ENCODE measurements at places on chromosomes 2 and 18.

DNA sequence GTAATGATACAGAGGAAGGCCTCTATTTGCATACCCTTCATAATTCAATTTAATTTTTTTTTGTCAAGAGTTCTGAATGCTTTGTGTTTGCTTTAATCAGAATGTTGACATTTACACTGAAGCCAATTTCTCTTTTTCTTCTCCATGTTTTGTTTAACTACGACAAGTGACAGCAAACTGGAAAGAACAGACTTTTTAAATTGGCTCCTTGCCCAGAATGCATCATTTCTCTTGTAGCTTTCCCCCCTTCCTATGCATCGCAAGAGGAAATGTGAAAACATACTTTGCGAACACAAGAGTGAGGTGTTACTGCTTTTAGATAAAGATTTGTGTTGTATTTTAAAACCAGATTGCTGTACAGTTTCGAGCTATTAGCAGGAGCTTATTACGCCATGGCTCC lies 955.2 kb upstream of the CELF4 start:
- no peak for DNase-seq

GRCh38 chr2:161045726-161046125 lies 114.5 kb upstream of the TANK start:
- DNase-seq: no peak

GRCh38 chr2:11778923-11779757 lies 32.7 kb downstream of the LPIN1 start:
- DNase-seq: peak; percentile 82

GRCh38 chr2:131542438-131543384 lies 15.0 kb downstream of the CCDC74A start:
- DNase-seq: no peak

GRCh38 chr2:119414894-119415293 lies 16.8 kb upstream of the TMEM37 start:
- DNase-seq: no peak

- no peak for DNase-seq
Observed at GRCh38 chr2:56326346-56326741, 142.6 kb downstream of the CCDC85A start.

DNA sequence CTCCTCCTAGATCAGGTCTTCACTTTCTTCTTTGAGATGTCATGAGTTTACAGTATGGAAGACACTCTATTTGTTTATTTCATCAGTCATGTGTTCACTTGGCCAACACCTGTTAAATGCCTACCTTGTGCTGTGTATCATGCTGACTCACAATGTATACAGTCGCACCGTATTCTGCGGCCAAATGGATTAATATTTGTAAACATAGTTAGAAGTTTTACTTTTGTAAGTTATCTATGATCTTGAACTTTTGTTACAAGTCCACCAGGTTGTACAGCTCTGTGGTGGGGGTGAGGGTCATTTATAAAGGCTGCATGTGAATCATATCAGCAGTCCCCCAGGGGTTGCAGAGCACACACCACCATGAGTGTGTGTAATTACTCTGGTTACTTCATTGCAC lies 408.7 kb upstream of the NRP2 start:
- peak; percentile 14 for DNase-seq

- DNase-seq: no peak
Observed at GRCh38 chr2:46845542-46846486, 69.8 kb downstream of the MCFD2 start.

- no peak for DNase-seq
Observed at GRCh38 chr18:13930964-13931363, 15.6 kb upstream of the MC2R start.

DNA sequence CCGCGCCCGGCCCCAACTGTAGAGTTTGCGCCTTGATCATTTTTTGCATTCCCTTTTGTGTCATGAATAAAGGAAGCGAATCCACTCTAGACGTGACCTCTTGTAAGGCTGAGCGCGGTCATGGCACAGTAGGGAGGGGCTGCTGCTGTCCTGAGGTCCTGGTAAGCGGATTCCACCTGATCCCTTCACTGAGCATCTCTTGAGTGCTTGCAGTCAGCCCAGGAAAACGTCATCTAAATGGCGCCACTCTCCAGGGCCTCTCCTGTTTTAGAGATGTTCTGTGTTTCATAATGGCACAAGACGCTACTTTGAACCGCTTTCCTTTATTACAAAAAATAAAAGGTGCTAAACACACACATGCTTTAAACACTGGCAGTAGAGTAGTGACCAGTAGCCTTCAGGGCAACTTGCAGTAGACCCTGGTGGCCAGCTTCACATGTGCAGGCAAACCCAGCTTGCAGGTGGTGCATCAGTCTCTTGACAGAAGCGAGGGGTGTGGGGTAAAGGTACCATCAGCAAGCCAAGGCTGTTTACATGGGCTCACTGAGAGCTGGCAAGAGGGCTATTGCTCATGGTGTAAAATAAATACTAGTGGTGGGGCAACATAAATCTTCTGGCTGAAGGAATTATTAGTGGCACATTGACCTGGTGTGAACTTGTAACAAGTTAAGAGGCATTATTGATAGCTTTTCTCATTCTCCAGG lies 43.0 kb upstream of the ACKR3 start:
- DNase-seq: no peak

GRCh38 chr2:168169097-168169745 lies 78.2 kb downstream of the STK39 start:
- no peak for DNase-seq

DNA sequence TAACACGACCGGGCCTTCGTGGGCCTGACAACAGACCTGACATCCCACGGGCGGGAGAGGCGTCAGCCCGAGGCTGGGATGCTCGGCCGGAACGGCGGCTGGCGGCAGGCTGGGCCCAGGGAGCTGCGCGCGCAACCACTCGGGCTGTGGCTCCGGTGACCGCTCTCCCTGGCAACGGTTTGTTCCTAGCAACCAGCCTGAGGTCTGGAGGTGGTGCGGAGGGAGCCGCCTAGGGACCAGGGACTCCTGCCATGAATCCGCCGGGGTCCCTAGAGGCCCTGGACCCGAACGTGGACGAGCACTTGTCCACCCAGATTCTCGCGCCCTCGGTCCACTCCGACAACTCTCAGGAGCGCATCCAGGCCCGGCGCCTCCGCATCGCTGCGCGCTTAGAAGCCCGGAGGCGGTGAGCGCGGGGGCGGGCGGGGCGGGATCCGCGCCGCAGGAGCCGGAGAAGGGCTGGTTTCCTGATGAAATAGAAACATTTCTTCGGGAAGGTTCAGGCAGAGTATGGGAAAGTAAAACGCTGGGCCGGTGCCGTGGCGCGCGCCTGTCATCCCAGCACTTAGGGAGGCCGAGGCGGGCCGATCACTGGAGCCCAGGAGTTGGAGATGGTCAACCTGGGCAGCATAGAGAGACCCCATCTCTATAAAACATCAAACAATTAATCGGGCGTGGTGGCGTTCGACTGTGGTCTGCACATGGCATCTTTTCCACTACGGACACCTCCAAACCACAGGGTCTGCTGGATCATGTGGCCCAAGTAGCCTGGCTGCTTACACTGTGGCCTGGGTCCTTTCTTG lies at the start of gene DRC1:
Gene DRC1 (plus strand): TSS at position 182 of the 803 bp plus-strand sequence. CDS start 70 bp downstream, at position 252.
- peak; percentile 82 for DNase-seq

GRCh38 chr18:10131460-10132395 lies 217.9 kb downstream of the VAPA start:
- no peak for DNase-seq

GRCh38 chr2:63734510-63734909 lies 107.2 kb upstream of the UGP2 start:
- DNase-seq: no peak

- DNase-seq: no peak
Observed at GRCh38 chr2:241564596-241565410, 6.3 kb downstream of the BOK start.

DNA sequence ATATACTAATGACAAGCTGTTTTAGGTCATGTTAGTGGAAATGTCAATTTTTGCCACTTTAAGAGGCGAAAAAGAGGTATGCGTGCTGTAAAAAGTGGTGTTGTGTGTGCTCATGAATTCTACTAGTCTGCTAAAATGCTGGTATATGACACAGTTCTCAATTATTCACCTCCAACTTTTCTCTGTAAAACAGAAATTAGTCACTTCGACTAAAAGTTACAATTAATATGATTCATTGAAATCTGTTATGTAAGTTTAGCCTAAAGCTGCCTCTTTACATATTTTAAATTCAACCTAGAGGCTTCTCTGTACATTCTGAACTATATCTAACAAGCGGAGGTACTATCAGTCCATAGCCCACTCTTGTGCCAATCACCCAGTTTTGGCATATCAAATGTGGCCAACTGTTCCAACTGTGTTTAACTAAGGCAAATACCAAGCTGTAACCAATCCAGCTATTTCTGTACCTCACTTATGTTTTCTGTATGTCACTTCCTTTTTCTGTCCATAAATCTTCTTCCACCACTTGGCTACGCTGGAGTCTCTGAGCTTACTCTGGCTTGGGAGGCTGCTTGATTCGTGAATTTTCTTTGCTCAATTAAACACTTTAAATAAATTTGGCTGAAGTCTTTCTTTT lies 20.8 kb downstream of the BAZ2B start:
- no peak for DNase-seq

DNA sequence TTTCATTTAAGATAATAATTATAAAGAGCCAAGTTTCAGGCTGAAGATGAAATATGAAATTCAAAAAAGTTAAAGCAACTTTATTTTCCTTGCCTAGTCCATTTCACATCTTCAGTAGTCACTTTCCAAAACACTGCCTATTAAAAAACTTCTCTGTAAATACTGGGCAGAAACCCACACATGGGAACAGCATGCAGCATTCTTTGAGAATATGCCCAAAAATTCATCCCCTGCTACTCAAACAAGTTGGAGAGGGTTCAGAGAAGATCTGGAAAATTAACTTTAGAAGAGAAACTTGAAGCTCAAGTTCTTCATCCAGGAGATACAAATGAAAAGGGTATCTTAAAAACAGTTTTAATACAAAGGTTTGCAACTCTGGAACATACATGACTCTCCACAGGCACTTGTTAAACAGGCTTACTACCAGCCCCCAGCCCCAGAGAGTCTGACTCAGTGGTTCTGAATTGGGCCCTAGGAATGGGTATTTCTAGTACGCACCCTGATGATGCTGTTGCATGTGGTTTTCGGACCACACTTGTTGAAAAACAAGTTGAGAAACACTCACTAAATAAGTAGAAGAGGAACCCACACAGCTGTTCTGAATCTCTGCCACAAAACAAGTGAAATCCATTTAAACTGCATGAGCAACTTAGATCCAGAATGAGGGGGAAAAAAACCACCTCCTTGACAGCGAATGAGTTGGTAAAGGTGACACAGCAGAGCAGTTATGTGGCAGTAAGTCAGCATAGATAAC lies 329.1 kb downstream of the SATB2 start:
- no peak for DNase-seq

- DNase-seq: no peak
Observed at GRCh38 chr18:59724103-59724502, 26.9 kb upstream of the CCBE1 start.

GRCh38 chr2:120312860-120313694 lies 32.9 kb upstream of the INHBB start:
- peak; percentile 65 for DNase-seq

- peak; percentile 4 for DNase-seq
Observed at GRCh38 chr2:44389895-44390294, 28.1 kb downstream of the CAMKMT start.

Measured in RWPE1 (cell line).